LHCN-M2 (cell line): ENCODE measurements at places on chromosomes 16 and 17. TPM values are rescaled to one million over a fixed set of nuclear protein-coding genes. Genes with fewer than 3 reads are reported as not detected.
A peak's percentile ranks its signal among the peaks of the same experiment; 100 is the strongest.

DNA sequence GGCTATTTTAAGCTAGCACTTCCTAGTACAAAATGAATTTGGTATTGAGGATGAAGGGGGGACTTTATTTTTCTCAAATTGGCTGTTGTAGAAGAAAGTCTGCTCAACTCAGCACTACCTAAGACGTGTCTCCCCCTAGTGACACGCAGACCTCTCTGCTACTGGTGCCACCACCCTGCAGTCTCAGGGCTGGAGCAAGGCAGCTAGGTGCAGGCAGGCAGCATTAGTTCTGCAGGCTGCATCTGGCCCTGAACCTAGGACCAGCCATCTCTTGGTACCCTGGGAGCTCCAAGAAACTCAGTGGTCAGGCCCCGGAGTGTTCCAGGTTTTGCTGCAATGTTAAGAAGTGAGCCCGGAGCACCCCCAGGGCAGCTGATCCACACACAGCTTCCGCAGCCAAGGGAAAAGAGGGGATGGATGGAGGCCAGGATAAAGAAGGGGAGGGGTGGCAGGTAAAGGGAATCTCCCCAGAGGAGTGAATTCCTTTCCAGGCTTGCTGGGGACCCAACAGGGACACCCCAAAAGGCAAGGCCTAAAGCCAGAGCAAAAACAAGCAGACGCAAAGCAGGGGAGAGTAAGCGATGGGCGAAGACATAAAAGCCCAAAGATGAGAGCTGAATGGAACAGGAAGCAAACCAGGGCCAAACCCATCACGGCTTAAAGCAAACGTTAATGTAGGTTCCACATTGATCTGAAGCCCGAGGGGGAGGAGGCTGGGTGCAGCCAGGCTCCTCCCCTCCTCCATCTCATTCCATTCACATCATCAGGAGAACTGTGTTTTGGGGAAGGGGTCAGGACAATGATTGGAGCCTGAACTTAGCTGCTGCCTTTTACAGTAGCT lies 200.5 kb downstream of the ZFHX3 start:
- peak; percentile 30 for DNase-seq

DNA sequence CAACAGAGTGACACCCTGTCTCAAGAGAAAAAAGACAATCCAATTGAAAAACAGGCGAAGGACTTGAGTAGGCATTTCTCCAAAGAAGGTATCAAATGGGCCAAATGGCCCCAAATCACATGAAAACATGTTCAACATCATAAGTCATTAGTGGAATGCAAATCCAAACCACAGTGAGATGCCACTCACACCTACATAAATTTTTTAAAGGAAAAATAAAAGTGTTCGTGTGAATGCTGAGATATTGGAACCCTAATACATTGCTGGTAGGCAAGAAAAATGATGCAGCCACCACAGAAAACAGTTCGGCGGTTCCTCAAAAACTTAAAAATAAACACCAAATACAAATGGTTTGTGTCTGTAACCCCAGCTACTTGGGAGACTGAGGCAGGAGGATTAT lies 45.2 kb downstream of the PIGL start:
- DNase-seq: no peak

DNA sequence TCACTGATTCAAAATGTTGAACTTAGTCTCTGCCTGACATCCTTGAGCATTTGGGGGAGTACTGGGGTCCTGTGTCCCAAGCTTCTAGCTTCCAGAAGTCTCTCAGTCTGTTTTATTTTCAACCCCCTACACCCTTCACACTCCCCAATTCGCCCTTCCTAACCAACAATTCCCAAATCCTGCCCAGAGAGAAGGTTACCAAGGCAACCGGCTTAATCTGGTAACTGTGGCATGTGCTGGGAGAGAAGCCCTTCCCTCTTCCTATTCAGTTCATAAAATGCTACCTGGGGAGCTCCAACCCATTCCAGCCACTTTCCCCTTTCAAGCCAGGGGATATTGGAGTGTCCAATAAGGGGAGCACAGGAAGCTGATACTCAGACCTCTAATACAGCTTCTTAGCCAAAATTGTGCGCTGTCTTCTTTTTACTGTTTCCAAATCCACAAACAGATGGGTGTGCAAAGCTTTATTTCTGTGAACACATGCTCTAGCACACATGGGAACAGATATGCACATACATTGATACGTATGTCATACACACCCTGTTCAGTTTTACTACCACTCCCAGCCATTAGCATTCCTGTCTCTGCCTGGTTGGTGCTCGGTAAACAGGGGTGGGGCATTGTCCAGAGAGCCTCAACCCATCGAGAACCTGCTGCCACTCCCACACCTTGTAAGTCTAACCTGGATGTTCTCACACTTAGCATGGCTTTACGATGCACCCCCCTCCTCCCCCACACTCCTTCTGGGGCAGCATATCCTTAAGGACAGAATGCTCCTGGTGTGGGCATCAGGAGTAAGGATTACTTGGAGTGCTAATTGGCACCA lies 1.1 kb upstream of the RAPGEFL1 start:
- no peak for DNase-seq

GRCh38 chr16:47644166-47644565 lies 183.0 kb downstream of the PHKB start:
- DNase-seq: peak; percentile 77

ATP2A1 gene
- total RNA-seq: 0.92 and 0.96 TPM in 2 replicates
